GM10248 (cell line): ENCODE measurements at places on chromosomes 3 and 15.

DNA sequence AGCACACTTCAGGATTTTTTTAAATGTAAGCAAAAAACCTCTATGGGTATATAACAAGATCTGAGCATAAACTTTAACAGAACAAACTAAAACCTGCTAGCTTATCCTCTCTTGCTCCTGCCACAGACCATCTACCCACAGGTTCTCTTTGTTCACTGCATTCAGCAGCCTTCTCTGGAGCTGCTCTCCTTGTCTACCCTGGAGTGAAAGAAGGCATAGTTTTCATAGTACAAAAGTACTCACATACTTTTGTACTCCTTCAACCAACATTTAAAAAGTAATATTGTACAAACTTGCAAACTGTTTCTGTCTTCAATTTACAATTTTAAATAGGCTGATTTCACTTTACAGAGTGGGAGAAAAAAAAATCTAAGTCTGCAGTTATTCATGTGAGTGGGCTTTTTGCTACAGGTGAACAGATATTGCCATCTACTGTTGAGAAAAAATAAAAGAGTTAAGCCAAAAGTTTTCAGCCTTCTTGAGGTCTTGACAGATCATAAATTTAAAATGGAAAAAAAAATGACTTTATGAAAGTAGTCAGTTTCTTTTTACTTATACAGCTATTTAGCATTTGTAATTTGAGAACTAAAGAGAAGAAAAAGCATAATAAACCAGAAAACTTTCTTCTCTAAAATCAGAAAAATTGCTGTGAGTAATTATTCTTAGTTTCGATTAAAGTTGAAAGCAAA lies 20.4 kb downstream of the TERC start:
- DNase-seq, result no peak

DNA sequence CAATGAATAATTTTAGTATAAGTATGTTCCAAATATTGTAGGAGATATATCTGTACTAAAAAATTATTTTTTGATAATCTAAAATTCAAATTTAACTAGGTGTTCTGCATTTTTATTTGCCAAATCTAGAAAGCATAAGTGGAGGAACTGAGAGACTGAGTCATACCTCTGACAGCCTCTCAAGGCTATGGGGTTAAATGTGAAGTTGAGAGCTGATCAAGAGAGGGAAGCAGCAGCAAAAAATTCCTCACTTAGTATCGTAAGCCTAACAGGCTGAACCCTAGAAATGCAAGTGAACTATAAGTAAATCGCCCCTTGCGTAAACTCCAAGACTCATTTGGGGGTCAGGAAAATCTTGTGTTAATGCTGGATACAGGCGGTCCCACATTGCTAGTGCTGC lies 12.8 kb upstream of the TOPAZ1 start:
- no peak for DNase-seq

GRCh38 chr15:73081321-73081958 lies 29.2 kb downstream of the NEO1 start:
- DNase-seq, result no peak

DNA sequence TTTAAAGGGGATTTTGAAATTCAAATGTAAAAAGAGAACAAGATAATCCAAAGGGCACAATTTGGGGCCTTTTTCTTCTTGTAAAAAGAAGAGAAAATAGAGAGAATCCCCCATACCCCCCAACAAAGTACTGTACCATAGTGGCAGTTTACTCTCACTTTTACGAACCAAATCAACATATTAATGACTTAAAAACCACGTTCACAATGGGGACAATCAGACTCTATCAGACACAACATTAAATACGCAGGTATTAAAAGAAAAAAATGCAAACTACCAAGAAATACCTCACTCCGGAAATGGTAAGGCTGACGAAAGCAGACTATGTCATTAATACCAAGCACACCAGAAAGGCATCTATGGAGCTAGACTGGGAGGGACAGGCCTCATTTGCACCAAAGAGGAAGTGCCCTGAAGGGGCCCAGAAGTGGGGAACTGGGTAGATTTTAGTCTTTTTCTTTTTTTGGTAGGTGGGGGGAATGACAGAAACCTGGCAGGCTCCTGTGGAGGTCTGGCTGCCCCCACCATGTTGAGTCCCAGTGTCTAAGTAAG lies 134.3 kb downstream of the TIGIT start:
- DNase-seq, result peak; percentile 16

DNA sequence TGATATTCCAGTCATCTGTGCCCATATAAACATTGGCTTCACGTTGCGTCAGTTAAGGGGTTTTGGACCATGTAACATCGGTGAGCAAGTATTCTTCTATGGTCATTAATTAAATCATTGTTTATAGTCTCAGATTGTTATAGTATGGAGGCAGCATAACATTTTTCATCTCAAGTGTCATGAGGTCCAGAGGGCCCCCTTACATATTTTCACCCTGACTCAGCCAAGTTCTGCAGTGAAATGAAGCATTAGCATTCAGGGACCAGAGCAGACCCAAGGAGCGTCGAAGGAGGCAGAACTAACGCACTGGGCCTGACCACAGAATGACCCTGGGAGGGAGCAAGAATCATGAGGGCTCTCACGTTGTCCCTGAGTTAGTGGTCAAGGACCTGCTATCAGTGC lies 171.5 kb downstream of the LRTM1 start:
- no peak for DNase-seq

- DNase-seq, result no peak
These were observed 132.1 kb downstream of the SPATA16 start for GRCh38 chr3:173008978-173009377.

GRCh38 chr15:24269166-24269571 lies 406.4 kb upstream of the NPAP1 start:
- no peak for DNase-seq

- no peak for DNase-seq
These were observed 100.4 kb upstream of the SEMA6D start for GRCh38 chr15:47616876-47617275.
